AG08395 (cell line): ENCODE measurements at places on chromosomes 13 and 19.

DNA sequence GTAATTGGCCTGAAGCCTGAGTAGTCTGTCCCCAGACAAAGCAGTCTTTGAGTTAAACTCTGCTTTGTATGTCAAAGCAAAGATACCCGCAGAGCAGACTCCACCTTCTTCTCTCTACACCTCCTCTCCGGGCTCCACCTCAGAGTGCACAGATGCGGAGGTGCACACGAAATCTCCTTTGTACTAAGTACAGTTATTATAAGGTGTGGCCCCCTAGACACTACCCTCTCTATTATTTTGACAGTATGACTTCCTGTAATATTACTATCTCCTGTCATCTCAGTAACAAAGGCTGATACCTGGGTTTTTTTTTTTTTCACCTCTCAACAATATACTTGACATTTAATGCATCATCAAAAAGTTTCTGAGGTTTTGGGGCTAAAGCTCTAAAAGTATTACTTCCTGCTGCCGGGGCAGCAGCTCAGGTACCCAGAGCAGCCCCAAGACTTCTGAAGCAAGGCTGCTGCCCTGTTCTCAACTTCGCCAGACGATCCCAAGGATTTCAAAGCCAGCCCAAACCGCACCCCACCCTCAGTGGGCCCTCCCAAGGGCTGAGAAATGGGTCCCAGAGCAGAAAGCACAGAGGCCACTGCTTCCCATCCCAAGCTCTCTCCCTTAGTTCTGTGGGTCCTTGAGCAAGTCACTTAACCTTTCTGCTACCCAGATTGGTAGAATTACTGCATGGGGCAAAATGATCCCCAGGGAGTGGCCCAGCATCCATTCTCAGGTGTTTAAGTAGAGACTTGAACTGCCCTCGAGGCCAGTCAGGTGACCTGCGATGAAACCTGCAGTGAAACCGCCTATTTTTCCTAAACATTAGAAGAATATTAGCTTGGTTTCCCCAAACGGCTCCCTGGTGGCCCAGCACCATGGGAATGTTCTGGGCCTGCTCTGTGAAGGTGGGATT is 180.6 kb downstream of the FOXO1 start:
- no peak for DNase-seq

GRCh38 chr13:99389520-99390304 is 82.5 kb upstream of the GPR183 start:
- no peak for DNase-seq

DNA sequence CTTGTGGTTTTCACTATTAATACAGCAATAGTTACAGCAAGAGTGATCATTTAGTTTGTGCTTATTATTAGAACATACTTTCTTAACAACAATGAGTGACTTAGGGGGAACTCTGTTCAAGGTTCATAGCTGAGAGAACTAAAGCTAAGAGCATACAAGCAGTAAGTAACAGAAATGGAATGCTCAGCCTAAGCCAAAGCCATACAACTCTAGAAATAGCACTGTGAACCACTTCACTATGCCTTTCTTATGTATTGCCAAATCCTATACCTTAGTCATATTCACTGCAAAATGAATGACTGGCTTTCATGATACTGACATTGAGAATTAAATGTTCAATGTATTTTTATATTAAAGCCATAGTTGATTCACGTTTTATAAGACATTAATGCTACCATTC is 599.7 kb upstream of the SLITRK1 start:
- DNase-seq = no peak

DNA sequence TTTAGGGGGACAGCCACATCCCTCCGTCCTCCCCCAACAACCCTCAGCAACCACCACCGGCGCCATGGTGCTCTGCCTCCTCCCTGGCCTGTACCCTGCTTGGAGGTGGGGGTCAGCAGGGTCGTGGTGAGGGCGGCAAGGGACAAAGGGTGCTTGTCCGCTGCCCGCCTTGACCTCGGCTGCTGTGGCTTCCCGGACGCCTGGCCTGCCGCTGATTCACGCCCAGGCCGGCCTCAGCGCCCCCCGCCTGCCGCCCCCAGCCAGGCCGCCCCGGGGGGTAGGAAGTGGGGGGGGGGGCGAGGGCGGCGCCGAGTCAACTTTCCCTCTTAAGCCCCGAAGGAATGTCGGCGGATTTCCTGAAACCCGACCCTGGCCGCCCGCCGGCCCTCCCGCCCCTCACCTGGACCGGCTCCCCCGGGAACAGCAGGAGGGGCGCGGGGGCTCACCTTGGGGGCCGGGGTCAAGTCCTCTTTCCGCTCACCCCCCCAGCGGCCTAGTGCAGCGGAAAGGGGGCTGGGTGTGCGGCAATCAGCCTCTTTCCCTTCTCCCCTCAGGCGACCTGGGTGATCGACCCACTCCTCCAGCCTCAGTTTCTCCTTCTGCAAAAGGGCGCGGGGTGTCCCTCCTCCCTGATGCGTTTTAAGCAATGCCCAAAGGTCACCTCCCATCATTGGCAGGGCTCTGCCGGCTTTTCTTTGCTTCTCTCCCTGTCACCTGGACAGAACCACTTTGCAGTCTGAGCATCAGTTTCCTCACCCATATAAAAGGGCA is 1.9 kb upstream of the TMEM59L start:
- DNase-seq = no peak

DNA sequence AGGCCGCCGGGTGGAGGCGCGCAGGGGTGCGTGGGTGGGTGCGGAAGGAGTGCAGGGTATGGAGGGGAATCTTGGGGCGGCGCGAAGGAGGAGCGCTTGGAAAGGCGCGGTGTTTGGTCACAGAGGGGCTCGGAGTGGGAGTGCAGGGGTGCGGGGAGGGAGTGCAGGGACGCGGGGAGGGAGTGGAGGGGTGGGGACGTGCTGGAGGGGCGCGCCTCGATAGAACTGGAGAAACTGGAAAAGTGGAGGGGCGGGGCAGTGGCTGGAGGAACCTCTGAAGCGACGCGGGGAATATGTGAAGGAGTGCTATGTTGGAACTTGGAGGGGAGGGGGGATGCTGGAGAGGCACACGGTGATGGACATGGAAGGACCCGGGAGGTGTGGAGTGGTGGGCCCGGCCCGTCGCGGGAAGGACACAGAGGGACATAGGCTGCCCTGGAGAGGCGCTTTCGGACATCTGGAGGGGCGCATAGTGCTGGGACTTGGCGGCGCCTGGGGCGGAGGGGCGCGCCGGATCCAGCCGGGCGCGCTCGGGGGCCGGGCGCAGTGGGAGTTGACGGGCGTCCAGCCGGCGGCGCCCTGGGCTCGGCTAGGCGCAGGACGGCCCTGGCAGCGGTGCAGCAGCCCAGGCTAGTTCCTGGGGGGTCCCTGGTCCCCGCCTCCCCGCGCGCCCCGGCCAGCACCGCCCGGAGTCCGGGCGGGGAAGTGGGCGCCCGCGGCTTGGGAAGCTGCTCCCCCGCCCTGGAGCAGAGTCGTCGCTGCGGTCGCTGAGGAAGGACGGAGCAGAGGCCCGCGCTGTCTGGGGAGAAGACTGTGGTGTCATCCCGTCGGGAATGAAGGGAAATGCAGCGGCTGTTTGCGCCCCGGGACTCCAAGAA is 20.8 kb upstream of the SGCG start:
- DNase-seq = peak; percentile 22

DNA sequence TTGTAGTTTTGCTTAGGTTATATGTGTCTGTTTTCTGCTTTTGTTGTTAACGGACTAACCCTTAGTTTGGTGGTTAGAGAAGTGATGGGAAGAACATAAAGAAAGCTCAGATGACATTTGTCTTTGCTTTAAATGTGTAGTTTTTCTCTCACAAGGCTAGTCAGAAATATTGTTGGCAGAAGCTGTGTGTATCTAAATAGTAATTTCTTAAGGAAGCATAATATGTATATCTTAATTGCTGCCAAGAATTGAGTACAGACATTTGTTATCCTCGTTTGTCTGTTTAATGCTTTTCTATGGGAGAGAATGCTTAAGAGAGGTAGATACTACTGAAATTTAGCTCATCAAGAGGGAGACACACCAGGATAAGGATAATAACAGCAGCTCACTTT is 2.7 kb downstream of the RGCC start:
- no peak for DNase-seq

GRCh38 chr19:40960062-40960685 is 30.9 kb upstream of the CYP2B6 start:
- no peak for DNase-seq

GRCh38 chr19:1284293-1284978 is 1.2 kb upstream of the EFNA2 start:
- DNase-seq = no peak

DNA sequence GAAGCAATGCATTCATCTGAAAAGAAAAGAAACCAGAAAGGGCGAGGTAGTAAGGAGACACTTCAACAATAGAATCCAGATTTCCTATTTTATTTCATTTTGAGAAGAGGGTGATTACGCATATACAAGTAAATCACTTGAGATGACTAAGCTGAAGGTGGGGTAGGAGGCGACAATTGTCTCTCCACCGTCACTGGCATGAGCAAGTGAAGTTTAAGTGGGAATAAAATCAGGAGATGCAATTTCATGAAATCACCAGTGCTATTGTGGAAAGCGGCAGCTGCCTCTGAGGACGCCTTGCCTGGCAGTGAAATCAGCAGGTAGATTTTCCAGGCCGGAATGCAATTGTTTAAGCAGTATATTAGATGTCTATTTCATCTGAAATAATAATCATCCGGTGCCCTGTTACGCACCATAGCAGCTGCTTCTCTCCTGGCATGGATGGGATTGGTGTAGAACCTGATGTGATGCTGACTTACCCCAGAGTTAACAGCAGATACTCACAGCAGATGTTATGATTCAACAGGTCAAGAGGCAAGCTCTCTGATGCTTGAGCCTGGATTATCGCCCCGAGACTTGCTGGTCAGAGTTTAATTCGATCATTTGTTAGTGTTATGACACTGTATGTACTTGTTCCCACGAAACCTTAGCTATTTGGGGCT is 64.3 kb downstream of the RASL11A start:
- DNase-seq = no peak

GRCh38 chr19:35727956-35728706 is 10.3 kb downstream of the KMT2B start:
- DNase-seq = no peak

- DNase-seq = peak; percentile 54
These were observed 71.2 kb downstream of the WASF3 start for GRCh38 chr13:26628706-26629105.

DNA sequence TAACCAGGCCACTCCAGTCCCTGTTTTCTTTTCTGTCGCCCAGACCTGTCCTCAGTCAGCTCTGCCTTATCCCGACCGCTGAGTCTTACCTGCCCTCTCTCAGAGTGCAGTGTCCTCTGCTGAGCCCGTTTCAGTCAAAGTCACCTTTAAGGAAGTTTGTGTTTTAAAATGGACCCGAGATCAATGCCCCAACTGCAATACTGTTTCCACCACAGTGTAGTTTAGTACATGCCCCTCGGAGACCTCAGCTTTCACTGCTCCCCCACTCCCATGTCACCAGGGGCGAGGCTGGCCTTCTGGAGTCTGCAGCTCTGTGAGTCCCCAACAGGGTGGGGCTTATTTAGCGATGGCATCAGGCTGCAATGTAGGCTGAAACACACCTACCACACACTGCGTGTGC is 248.4 kb upstream of the TSHZ3 start:
- DNase-seq = no peak

GRCh38 chr19:58392945-58393724 is 2.3 kb upstream of the RNF225 start:
- no peak for DNase-seq

GRCh38 chr19:39078436-39079200 is 5.5 kb upstream of the ACP7 start:
- peak; percentile 92 for DNase-seq

DNA sequence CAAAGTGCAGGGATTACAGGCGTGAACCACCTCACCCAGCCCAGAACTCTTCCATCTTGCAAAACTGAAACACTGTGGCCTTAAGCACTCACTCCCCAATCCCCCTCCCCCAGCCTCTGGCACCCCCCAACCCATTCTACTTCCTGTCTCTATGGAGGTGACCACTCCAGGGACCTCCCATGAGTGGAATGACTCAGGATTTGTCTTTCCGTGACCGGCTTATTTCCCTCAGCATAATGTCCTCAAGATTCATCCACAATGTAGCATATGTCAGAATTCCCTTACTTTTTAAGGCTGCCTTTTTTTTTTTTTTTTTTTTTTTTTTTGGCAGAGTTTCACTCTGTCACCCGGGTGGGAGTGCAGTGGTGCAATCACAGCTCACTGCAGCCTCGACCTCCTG is 3.6 kb upstream of the F2RL3 start:
- DNase-seq = no peak

DNA sequence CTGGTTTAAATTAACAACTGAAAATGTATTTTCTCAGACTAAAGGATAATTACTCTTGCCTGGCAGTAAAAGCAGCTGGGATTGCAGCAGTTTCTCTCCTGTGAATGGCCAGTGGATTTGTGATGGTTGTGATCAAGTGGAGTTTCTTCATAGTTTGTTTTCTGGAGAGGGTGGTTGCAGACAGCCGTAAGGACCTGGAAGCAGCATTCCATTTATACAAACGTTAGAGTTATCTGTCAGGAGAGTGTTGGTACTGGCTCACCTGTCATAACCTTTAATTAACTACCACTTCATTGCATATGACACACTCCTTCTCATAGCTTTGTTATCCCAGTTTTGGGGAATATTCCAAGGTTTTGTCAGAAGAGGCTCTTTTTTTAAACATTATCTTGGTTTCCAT is 258.4 kb upstream of the SLC10A2 start:
- DNase-seq = no peak

- no peak for DNase-seq
These were observed 183.5 kb upstream of the UFM1 start for GRCh38 chr13:38166116-38166515.

DNA sequence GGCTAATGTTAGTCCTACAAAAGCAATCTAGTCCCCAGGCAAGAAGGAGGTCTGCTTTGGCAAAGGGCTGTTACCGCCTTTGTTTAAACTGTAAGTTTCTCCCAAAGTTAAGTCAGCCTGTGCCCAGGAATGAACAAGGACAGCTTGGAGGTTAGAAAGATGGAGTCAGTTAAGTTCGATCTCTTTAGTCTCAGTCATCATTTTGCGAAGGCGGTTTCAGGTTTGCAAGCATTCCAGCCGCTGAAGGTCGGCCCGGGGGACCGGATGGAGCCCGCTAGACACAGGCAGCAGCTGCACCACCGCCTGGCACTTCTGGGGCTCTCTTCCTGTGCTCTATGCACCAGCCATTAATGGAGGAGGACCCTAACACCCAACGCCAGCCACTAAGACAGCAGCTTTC is 91.3 kb downstream of the STK24 start:
- DNase-seq = no peak

GRCh38 chr13:65414187-65414586 is 1815.9 kb downstream of the PCDH9 start:
- no peak for DNase-seq

DNA sequence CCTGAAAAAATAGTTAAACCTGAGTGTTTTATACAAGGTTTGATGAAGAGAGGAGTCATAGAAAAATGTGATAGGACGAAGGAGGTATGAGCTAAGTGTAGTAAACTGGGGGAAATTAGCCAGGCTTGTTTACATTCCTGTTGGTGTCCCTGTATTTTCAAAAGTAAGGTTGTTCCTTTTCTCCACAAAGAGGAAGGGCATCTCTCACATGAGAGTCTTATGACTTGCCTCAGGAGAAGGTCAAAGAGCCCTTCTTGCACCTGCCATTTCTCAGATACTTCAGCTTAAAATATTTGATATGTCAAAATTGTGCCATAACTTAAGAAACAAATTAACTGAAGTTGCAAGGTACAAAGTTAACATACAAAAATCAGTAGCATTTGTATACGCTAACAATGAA is 3.6 kb upstream of the N4BP2L2 start:
- no peak for DNase-seq

GRCh38 chr13:91882918-91883317 is 484.5 kb downstream of the GPC5 start:
- no peak for DNase-seq

GRCh38 chr13:71865874-71866334 is 1.1 kb downstream of the DACH1 start:
- no peak for DNase-seq
